ENCODE measurements at places on chromosomes 2 and 18.

DNA sequence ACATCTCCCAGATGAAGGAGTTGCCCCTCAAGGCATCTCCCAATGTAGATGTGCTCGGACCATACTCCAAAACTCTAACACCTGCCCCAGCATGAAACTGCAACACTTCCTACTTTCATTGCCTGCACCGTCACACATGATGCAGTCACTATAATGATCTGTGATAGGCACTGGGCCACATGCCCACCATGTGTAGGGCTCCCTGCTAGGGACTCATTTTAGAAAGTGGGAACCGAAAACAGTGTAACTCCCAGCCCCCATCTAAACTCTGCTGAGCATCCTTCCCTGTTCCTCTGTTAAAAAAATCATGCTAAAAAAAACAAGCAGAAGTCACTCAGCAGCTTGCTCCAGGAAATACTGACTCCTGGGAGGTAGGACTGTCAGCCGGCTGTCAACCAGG, 496.1 kb upstream of the RAB6C start:
- DNase-seq: no peak

- DNase-seq: no peak
Observed at GRCh38 chr2:167607211-167607610, 640.2 kb downstream of the STK39 start.

DNA sequence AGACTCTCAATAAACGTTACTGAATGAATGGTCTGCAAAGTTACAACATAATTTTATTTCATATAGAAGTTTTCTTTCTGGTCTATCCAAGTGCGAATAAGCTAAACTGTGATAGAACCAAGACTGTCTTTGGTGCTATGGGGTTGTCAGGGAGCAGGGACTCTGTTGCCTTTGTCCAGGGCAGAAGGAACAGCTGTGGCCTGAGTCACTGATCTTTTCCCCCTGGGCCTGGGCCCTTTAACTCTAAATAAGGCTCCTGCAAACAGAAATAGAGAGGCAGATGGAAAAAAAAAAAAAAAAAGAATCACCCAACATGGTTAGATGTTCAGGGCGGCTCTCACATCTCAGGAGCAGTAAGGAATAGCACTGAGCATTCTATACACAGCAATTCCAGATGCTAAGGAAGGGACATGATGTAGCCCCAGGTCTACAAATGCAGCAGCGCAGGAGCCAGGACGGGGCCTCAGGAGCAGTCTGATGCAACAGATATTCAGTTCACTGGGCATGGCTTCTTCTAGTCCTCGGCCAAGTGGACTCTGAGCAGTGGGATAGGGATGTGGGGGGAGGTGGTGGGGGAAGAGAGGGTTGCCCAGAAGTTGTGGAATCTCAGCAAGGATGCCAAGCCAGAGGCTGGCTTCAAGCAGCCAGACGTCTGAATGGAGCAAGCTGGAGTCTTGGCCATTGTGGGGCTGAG, 247.1 kb upstream of the SIX2 start:
- no peak for DNase-seq

GRCh38 chr2:201057087-201057521, 14.4 kb downstream of the HYCC2 start:
- DNase-seq: no peak

DNA sequence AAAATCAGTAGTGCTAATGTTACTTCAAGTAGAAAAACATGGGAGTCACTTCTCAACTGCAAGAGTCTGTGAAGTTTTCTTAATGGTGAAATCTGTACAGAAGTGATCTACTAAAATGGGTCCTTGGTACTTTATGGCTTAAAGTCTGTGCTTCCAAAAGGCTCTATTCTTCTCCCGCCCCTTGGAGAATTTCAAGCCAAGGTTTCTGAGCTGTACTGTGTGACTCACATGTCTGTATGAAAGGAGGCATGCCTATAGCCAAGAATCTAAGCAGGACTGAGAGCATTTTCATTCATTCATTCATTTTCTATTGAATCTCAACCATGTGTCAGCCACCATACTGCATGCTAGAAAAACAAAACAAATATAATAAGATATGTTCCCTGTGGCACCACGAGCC, 19.8 kb upstream of the DDX18 start:
- DNase-seq: no peak

DNA sequence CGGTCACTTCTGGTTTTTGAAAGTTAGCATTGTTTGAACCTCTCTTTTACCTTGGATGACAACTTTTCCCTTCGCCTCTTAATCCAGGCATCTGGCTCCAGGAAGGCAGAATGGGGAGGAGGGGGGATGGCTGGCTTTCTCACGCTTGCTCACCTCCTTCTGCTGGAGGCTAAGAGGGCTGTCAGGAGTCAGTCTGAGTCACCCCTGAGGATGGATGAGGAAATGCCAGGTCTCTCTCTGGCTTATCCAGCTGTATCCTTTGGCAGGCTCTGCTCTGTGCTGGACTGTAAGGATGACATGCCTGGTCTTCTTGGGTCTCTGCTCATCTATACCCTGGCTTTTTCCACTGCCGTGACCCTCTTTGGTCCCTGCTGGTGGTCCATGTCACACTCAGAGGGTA, 142.9 kb upstream of the GYPC start:
- no peak for DNase-seq

GRCh38 chr18:80250740-80251364, 3.5 kb upstream of the PARD6G start:
- peak; percentile 22 for DNase-seq

- no peak for DNase-seq
Observed at GRCh38 chr18:74806700-74807416, 209.2 kb downstream of the ZNF407 start.

DNA sequence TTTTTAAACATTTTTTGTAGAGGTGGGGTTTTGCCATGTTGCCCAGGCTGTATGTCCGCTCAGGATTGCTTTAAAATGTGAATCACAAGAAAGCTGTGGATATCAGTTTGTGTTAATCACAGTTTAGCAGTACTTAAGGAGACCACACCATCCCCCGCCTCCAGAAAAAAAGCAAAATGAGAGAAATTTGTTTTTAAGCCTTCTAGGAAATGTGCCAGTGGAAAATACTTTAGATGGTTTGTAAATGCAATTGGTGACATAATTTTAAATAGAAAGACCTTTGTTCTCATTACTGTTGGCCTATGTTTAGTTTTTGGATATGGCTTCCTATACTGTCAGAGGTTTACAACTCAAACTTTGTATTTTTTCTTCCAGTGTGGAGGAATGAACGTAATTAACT, 27.0 kb downstream of the GCA start:
- DNase-seq: no peak

GRCh38 chr2:180983468-180984242, 3.2 kb downstream of the UBE2E3 start:
- peak; percentile 67 for DNase-seq

Data from endodermal cell (in vitro differentiated cells).